ENCODE measurements at places on chromosomes 2 and 18.
A peak's percentile ranks its signal among the peaks of the same experiment; 100 is the strongest.

DNA sequence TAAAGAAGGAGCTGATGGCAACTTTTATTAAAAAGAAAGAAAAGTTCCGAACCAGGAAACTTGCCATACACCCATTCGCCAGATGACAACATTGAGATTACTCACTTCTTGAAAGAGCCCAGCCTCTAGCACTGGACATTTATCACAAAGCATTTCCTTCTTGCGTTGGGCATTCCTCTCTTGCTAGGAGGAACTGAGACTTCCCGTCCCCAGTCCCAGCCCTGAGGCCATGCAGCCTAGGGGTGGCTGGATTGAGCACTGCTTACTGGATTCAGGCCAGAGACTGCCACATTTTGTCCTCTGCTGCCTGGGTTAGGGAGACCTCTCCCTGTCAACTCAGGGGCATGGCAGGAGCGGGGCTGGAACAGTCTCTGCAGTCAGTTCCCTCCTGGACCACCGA lies 80.1 kb downstream of the SDC1 start:
- no peak for DNase-seq

DNA sequence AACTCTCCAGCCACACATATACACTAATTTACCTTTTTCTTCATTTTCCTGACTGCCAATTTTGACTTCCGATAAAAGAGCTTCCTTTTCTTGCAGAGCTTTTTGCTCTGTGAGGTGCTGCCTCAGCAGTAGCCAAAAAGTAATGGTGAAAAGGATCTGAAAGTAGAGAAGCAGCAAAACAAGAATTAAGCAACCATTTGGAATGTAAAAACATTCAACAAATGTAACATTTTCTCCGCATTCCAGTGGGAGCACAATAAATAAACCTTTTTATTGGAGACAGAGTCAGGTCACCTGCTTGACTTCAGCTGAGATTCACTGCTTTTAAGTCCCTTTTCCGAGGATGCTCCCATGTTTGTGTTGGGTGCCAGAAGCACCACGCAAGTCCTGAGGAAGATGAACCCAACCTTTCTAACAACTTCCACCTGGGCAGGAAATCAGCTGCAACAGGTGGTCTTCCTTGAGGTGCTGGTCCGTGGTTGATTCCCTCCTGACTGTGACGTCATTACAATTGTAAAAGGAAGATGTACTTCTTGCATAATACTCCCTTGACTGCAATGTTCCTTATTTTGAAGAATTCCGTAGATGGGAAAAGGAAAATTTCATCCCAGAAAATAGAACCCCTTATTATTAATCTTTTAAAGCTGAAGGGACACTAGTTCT lies 265.5 kb downstream of the NAPG start:
- no peak for DNase-seq

- no peak for DNase-seq
Observed at GRCh38 chr2:98314251-98314650, 32.0 kb upstream of the CNGA3 start.

DNA sequence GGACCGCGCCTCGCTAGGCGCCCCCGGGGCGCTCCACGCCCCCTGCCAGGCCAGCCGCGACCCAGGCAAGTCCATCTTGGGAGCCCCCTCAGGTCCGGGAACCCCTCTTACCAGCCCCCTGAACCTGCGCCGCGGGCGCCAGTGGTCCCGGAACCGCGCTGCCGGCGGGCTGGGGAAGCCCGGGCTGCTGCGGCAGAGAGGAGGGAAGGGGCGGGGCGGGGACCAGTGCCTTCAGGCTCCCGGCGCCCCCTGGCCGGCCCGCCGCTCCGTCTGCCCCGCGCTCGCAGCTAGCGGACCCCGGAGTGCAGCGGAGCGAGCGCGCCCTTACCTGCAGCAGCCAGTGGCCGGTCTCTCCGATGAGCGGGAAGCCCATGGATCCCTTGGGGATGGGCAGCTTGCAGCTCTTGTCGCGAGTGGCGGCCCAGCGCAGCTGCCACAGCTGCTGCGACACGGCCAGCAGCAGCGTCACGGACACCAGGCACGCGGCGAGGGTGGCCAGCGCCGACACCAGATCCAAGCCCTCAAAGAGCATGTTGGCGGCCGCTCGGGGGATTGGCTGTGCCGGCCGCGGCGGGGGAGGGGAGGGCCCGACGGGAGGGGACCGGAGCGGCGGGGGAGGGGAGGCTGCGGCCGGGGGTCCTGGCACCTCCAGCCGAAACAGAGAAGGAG lies at the start of gene CYP26B1:
Gene CYP26B1 (minus strand): TSS at position 560 of the 669 bp plus-strand sequence. CDS start 28 bp downstream, at position 532.
- no peak for DNase-seq

- DNase-seq, result no peak
Observed at GRCh38 chr2:31057691-31058090, 80.5 kb downstream of the GALNT14 start.

GRCh38 chr2:39225567-39225966 lies 18.2 kb downstream of the CDKL4 start:
- no peak for DNase-seq

DNA sequence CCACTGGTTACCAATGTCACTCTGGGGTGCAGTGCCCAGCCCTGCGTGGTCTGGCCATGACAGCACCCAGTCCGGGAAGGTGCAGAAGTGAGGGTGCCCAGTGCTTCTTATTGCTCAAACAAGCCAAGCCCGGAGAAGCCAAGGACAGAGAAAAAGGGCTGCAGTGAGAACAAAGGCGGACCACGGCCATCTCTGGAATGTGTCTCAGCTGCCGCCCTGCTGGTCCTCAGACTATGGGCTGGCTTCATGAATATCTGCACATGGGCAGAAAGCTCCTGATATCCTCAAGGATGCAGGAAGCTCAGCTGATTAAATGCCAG lies 28.7 kb downstream of the COPS9 start:
- no peak for DNase-seq

GRCh38 chr2:176134035-176134434 lies 4.5 kb downstream of the HOXD8 start:
- DNase-seq, result no peak

GRCh38 chr2:147182260-147182659 lies 662.6 kb upstream of the ACVR2A start:
- peak; percentile 63 for DNase-seq

GRCh38 chr2:218782528-218782844 lies 539 bp downstream of the CYP27A1 start:
- DNase-seq, result no peak

DNA sequence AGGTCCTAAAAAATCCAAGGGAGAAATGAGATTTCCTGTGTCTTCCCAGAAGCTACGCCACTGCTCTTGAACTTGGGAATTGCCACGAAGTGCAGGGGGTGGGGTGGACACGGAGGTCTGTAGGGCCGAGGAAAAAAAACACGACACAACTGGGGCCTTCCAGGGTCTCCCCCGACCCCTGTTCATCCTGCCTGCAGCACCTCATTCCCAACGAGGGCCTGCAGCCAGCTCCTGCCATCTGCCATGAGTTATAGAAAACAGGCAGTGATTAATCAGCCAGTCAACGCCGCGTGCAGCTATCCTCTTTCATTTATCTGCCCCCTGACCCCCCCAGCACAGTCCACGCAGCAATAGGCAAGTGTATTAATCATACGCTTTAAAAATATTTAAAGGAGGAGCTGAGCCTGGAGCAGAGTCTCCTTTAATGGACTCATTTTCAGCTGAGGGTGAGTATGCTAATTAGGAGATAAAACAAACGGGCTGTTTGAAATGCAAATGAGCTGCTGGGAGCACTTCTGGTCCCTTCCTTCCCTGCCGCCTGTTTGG lies 209.9 kb downstream of the TFCP2L1 start:
- DNase-seq, result no peak

- DNase-seq, result no peak
Observed at GRCh38 chr2:112204411-112204810, 50.4 kb downstream of the ZC3H8 start.

- no peak for DNase-seq
Observed at GRCh38 chr2:120803764-120804335, 68.2 kb downstream of the GLI2 start.

GRCh38 chr2:198788676-198789075 lies 669.1 kb downstream of the SATB2 start:
- no peak for DNase-seq

GRCh38 chr2:161250864-161251436 lies 57.3 kb upstream of the PSMD14 start:
- peak; percentile 47 for DNase-seq

- no peak for DNase-seq
Observed at GRCh38 chr2:20400306-20400705, 46.6 kb upstream of the RHOB start.

GRCh38 chr2:27915874-27916273 lies 25.3 kb downstream of the BABAM2 start:
- no peak for DNase-seq

DNA sequence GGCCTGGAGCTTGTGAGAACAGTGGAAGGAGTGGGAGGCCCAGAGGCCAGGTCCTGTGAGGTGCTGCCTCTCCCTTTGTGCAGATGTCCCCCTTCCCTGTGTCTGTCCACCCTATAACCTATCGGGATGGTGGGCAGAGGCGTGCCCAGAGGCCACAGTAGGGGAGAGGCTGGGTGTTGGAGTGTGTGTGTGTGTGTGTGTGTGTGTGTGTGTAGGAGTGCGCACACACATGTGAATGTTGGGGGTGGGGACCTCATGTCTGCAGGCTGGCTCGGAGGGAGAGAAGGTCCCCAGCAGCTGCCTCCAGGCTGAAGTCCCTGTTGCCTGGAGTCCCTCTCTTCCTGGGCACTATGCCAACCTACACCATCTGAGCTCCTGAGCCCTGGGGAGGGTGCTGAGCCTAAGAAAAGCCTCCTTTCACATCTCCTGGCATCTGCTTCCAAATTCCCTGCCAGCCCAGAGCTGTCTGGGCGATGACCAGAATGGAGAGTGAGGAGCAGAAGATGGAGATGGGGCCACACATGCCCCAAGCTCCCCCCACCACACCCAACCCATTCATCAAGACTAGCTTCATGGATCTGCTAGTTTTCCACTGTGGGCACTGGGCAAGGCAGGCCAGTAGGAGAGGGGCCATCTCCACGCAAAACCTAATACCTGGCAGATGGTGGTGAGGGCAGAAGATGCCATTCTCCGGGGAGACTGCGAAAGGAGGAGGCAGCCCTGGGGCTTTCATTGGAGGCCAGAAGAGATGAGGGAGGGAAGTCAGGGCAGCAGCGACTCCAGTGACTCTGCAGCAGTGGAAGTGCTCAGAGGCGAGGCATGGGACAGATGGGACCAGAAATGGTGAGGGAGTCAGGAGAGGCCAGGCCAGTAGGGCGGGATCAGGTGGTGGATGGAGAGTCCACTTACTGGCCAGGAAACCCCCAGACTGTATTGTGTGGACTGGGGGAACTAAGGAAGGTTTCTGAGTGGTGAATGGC lies 20.3 kb downstream of the KCNK3 start:
- no peak for DNase-seq

DNA sequence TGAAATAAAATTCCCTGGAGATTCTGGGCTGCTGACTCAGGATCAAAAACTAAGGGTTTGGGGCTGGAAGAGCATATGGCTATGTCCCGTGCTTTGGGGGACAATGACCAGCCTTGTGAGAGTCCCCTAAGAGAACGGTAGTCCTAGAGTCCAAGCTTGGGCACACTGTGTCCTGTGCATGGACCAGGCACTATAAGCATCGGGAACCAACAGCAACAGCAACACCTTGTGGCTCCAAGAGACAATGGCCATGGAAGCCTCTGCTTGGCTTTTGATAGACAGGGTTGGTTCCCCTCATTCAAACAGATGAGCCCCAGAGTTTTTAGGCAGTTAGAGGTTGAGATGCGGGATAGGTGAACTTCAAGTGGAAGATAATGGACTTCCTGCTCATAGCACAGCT lies 294.4 kb upstream of the CHAC2 start:
- DNase-seq, result no peak

DNA sequence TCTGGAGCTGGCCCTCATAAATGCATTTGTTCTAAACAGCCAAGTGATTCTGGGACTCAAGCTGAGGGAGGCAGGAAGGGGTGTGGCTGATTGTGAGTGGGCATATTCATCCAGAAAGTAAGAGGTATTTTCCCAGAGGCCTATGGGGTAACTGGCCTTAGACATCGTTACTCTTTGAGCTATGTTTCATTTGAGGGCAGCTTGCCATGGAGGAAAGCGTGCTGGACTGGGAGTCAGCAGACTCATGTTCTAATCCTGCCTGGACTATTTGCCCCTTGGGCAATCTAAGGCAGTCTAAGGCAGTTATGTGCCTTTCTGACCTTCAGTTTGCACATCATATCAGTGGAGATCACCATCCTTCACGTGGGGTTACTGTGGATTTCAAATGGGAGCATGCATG lies 93.5 kb upstream of the SLC14A2 start:
- DNase-seq, result no peak

DNA sequence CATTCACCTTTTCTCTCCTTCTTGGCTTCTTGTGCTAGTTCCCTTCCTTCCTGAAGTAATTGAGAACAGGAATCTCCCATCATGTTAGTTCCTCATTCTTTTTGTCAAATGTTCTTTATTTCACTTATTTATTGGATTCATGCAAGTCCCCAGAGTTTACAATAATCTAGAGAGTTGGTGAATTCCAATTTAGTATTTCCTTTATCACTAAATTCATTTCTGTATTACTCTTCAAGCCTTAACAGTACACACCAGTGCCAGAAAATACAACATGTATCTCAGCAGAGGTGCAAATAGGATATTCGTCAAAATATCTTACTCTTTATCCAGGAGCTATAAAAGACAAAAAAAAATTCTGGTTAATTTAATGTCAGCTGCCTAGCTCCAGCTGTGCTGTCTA lies 121.9 kb upstream of the SETBP1 start:
- DNase-seq, result no peak

- DNase-seq, result no peak
Observed at GRCh38 chr2:225355788-225356187, 43.7 kb upstream of the NYAP2 start.

- DNase-seq, result no peak
Observed at GRCh38 chr2:238847419-238847801, 475 bp upstream of the TWIST2 start.

DNA sequence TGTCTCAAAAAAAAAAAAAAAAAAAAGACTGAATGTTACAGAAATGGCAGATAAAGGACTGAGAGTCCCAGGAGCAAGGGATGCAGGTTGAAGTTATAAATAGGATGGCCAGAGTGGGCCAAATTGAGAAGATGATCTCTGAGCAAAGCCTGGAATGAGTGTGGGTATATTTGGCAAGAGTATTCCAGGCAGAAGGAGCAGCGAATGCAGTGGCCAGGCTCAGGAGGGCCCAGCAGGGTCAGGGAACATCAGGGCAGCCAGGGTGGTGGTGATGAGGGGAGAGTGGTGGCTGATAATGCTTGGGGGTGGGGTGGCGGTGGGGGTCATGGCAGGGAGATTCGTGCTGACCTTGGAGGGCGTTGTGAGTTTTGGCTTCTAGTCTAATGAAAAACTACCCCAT lies 141.3 kb upstream of the AGAP1 start:
- DNase-seq, result no peak

DNA sequence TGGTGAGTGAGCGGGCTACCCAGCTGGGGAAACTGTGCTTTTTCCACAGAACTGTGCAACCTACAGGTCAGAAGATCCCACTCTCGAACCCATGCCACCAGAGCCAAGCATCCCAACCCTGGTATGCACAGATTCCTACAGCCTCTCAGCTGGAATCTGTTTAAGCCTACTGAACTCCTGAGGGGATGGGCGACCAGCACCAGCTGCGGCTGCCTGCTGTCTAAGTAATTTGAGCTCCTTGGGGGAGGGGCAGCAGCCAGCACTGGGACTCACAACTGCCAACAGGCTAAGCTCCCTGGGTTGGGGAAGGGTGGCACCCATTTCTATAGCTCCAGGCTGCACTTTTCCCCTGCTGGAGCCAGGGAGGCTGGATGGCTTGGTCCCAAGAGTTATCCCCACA lies 11.8 kb downstream of the CYP27C1 start:
- DNase-seq, result no peak

GRCh38 chr2:3377279-3377611 lies 373 bp downstream of the EIPR1 start:
- peak; percentile 50 for DNase-seq

- DNase-seq, result no peak
Observed at GRCh38 chr18:57107140-57107832, 39.6 kb upstream of the BOD1L2 start.

GRCh38 chr2:230706053-230706521 lies 6.6 kb upstream of the CAB39 start:
- no peak for DNase-seq
